Eye (tissue), 1 donor: ENCODE measurements at places on chromosomes 7 and 10.

DNA sequence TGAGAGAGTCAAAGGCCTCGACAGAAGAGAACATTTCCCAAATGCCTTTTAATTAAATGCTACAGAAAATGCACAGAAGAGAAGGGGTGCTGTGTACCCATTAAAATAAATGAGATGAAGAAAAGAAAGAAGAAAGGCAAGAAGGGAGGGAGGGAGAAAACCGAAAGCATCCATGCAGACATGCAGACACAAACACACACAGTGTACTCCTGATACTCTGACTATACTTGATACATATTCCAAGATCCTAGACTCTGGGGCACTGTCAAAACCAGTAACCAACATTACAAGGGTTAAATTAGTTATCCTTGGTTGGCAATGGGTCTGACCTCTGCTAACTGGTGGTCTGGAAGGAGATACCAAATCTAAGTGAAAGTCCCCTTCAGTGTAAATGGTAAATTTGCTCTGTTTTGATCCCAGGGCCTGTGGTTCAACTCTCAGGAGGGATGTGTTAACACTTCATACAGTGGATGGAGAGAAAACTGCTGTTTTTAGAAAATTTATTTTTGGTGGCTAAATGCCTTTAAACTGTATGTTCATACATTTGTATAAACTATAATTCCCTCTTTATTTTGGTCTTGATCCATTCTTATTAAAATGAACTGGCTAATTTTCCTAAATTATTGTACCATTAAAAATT is 241.3 kb downstream of the GLI3 start:
- DNase-seq = no peak

DNA sequence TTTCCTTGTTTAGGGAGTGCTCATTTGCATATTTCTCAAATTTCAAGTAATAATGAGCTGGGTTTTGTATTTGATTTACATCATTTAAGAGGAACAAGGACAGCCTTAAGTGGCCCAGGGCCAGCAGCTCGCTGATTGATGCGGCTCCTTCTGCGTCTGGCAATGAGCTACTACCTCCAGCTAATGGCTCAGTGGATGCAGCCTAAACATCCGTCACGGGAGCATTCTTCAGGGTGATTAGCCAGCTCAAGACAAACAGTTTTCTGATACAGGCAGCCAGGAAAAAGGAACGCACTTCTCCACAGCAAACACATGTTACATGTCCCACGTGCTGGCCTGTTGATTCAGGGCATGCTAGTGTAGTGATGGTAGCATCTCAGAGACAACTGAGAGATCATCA is 169.3 kb upstream of the TCERG1L start:
- no peak for DNase-seq

DNA sequence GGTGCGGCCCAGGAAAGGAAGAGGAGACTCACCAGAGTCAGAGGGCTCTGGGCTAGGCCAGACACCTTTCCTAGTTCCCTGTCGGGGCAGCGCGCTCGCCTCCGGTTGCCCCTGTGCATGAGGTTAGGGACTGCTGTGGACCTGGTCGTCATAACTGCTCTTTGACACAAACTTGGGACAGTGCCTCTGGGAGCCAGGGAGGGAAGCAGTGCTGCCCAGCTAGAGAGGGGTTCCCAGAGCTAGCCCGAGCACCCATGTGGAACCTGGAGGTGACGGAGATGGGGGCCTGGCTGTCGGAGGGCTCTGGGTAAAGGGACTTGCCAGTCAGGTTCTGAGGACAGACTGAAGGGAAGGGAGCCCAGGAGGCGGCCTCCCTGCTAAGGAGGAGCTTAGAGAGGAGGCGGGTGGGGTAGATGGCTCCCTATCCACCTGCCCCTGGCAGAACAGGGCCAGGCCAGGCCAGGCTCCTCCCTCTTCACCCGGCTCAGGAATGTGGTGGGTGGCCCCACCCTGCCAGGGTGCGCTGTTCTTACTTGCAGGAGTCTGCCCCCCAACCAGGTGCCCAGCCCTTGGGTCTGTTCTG is 29.7 kb downstream of the AGAP3 start:
- peak; percentile 36 for DNase-seq

GRCh38 chr7:5997210-5997808 is 11.5 kb downstream of the PMS2 start:
- peak; percentile 83 for DNase-seq

GRCh38 chr7:69610374-69611084 is 12.3 kb downstream of the AUTS2 start:
- no peak for DNase-seq

GRCh38 chr7:22142572-22142971 is 196.9 kb upstream of the CDCA7L start:
- DNase-seq = no peak

DNA sequence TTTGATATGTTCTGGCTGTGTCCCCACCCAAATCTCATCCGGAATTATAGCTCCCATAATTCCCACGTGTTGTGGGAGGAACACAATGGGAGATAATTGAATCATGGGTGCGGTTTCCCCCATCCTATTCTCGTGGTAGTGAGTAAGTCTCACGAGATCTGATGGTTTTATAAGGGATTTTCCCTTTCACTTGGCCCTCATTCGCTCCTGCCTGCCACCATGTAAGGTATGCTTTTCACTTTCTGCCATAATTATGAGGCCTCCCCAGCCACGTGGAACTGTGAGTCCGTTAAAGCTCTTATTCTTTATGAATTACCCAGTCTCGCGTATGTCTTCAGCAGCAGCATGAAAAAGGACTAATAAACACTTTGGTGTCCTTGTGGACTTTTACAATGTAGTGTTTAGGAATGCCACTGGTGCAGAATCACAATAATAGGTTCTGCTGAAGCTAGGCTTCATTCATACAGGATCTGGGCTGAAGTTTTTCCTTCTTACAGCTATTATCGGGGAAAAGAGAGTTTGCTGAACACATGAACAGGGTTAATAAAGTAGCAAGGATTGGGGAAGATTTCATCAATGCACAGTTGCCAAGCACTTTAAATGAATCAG is 74.3 kb downstream of the CPED1 start:
- no peak for DNase-seq

GRCh38 chr7:33579673-33579960 is 325.7 kb upstream of the BMPER start:
- no peak for DNase-seq

- no peak for DNase-seq
Observed at GRCh38 chr7:92071032-92071431, 63.2 kb downstream of the CYP51A1 start.

DNA sequence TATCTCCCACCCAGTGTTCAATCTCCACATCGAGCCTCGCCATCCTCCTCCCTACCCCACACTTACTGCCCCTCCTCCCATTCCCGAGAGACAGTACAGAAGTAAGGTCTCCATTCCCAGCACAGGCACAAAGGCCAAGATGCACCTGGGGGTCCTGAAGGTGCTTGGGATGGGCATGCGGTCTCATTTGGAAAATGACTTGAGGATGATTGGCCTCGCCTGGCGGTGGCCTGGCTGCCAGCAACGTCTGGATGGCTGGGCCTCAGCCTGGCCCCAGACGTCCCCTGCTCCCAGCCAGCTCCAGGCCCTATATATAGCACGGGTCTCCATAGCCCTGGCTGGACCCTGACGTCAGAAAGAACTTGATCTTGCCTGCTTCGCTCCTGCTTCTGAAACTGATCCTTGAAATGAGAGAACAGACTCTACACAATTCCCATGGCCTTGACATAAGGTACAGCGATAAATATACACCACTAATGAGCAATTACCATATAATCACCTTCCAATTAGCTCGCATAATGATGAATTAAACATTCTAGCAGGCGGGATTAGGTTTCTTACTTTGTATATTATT is 11.8 kb downstream of the EMX2 start:
- DNase-seq = no peak

DNA sequence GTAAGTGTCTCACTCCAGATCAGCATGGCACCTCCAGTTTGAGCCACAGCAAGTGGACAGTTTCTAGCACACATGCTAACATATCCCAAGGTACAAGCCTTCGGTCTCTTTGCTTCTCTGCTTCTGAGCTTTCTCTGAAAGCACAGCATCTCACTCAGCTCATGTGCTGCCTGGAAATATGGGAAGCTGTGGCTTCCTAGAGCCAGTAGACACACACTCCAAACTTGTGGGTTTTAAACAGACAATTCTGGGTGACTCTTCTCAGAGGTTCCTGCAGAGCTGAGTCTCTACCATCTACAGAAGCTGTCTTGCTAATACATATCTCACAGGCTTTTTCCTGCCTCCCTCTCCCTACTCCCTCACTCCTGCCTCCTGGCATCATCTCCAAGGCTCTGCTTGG is 23.9 kb upstream of the TMEM273 start:
- no peak for DNase-seq

GRCh38 chr10:26727005-26727404 is 29.5 kb downstream of the PDSS1 start:
- DNase-seq = no peak

DNA sequence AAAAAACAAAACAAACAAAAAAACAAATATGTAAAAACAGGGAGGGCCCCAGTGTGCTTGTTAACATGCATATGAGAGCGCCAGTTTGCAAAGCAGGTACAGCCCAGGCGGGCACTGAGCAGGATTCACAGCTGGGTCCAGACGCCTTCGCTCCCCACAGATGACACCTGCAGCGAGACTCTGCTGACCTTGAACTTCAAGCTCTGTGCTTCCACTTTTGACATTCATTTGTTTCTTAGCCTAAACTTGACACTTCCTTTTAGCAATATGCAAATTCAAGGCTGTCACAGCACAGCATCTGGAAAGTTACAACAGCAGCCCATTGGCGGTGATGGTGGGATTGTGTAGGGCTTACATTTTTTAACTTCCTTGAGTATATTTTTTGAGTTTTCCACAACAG is 88.8 kb upstream of the TNS3 start:
- DNase-seq = no peak

DNA sequence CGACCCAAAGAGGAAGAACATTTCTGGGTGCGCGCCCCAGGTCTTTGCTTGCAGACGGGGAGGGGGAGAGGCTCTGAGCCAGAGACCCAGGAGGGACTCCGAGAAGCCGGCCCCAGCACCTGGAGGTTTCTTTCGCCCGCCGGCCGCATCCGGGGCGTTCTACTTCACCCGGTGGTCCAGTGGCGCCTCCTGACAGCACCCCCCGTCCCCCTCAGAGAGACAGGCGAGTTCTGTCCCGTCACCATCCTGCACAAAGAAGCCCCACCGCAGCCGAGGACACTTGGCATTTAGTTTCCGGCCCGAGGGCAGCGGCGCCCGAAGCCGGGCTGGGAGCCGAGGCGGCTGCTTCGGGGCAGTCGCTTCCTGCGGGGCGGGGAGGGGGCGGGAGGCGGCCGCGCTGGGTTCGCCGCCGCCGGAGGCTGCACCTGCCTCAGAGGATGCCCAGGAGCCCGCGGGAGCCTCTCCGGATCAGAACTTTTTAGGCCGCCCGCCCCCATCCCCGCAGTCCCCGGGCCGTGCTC is at the start of gene TMEM178B:
Gene TMEM178B (plus strand): TSS at position 424 of the 521 bp plus-strand sequence.
- peak; percentile 67 for DNase-seq

DNA sequence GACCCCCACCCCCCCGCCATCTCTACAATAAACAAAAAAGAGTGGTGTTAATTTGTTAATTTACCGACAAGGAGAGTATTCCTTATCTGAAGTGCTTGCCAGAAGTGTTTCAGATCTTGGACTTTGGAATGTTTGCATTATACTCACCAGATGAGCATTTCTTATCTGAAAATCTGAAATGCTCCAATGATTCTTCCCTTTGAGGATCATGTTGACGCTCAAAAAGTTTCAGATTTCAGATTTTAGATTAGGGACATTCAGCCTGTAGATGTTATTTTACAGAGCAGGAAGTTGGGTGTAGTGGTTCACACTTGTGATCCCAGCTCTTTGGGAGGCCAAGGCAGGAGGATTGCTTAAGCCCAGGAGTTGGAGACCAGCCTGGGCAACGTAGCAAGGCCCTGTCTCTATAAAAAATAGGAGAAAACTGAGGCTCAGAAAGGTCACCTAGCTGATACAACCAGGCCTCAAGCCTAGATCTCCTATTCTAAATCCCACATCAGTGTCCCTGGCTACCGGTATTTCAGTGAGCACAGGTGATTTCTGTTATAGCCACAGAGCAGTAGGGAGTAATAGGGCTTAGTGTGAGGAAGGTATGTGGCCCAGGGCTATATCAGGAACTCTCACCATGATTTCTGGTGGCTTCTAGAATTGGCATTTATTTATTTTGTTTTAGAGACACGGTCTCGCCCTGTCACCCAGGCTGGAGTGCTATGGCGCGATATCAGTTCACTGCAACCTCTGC is 35.4 kb downstream of the TMEM120A start:
- no peak for DNase-seq

- DNase-seq = no peak
Observed at GRCh38 chr10:99523251-99523773, 9.4 kb upstream of the NKX2-3 start.

DNA sequence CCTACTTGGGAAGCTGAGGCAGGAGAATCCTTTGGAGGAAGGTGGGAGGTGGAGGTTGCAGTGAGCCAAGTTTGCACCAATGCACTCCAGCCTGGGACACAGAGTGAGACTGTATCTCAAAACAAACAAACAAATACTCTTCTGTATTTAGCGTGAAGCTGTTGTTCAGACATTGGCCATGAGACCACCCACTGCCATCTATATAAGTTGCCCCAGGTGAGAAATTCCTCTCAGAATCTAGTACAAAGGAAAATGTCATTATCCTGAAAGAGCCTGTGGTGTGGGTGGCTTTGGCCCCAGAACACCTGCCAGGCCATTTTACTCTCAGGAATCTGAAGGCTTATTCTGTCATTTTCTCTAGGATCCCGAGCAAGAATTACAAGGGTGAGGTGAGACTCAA is 4.0 kb upstream of the FRMD4A start:
- no peak for DNase-seq

DNA sequence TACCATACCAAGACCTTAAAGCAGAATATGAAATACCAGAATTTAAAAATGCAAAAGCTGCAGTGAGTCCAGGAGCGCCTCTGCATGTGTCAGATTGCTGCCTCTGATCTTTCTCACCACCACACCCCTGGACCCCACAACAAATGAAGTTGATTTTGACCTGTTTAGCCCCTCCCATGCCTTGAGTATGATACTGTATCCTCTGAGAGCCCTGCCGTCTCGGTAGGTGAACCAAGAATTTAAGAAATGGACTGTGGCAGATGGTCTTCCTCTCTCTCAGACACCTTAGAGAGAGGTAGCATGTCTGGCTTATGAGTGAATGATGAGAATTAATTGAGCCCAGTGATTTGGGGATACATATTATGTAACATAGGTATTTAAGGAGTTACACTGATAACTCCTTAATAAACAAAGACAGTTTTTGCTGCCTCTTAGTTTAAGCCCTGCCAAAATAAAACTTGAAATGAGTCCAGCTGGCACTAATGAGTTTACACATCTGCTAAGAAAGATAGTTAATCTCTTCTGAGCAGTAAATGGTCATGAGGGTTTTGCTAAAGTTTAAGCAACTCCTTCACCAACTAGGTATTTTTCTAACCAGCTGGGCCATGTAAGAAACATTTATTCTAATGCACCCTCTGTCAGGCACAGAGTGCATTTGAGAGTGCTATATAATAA is 4.5 kb upstream of the TFPI2 start:
- DNase-seq = no peak

GRCh38 chr10:86770412-86770960 is 14.1 kb downstream of the BMPR1A start:
- DNase-seq = no peak

- peak; percentile 46 for DNase-seq
Observed at GRCh38 chr7:2299870-2300512, 14.2 kb downstream of the SNX8 start.

- no peak for DNase-seq
Observed at GRCh38 chr10:47241946-47242867, 57.8 kb upstream of the GDF10 start.
